ENCODE measurements at places on chromosomes 6 and 20. TPM values are rescaled to one million over a fixed set of nuclear protein-coding genes. Genes with fewer than 3 reads are reported as not detected.

DNA sequence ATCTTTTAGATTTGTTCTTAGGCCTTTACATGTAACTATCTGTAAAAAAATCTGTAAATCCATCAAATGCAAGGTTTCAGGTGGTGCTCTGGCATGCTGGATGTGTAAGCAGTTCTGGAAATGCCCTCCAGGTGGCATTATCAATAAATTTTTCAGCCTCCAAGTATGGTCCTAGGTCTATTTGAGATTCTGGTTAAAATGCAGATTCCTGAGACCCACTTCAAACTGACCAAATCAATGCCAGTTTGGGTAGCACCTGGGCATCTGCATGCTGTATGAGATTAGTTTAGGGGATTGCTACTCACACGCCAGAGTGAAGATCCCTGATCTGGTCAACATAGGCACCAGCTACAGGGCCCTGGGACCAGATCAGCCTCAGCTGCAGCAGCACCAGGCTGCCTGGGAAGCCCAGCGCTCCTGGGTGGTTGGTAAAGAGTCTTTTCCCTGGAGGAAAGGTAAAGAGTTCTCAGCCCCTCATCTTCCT is 507.3 kb upstream of the CITED2 start:
- no peak for DNase-seq

DNA sequence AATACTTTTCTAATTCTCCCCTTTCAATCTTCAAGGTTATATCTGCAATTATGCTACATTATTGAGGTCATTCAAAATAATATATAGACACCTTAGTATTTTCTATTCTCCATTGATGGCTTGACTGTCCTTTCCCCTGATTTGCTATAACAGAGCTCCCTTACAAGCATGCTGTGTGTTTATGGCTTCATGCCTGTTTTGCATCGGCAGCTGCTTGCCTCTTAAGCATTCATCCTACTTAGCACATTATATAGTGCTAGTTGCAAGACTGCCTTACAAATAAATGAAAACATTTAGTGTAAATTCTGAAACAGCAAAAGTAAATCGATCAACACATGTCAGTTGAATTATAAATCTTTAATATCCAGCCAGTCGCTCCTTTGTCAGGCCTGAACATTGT is 476.2 kb upstream of the POU3F2 start:
- no peak for DNase-seq

Gene ABCF1
- 46.5 TPM for polyA plus RNA-seq

Gene RTEL1
- polyA plus RNA-seq: 18.1 TPM

All from muscle of arm (tissue), 14 donors.